Activated B cell treated with CpG ODN at 0.5 μM for 24 hours (primary cell): ENCODE measurements at places on chromosomes 6 and 20. TPM values are rescaled to one million over a fixed set of nuclear protein-coding genes. Genes with fewer than 3 reads are reported as not detected.
A peak's percentile ranks its signal among the peaks of the same experiment; 100 is the strongest.

MBOAT1 gene
- total RNA-seq = 3.5 and 3.7 TPM in 2 replicates

TENT5A gene
- total RNA-seq = 7.5 and 9.4 TPM in 2 replicates

ATP9A gene
- 0.07 TPM in 2 replicates for total RNA-seq

BPI gene
- total RNA-seq = not detected in 2 replicates

SLCO4A1 gene
- 27.8 and 38.9 TPM in 2 replicates for total RNA-seq

DNA sequence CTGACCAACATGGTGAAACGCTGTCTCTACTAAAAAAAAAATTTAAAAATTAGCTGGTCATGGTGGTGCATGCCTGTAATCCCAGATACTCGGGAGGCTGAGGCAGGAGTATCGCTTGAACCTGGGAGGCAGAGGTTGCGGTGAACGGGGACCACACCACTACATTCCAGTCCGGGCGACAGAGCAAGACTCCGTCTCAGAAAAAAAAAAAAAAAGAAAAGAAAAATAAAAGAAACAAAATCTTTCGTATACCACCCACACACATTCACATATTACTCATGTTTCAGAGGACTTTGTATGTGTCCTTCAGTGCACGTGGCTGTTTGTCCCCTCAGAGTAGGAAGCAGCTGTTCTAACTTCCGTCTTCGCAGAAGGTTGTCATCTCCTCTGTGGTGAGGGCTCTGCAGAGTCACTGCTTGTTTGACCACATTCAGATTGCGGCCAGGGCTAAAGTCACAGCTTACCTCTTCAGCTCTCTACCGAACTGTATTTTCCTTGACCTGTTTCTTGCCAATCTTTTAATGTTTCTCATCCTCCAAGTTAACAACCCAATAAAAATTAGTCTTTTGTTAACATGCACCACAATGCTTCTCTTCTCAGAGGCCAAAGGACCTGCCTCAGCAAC, 36.6 kb upstream of the HIVEP1 start:
- no peak for DNase-seq

GRCh38 chr6:1181939-1182605, 129.8 kb upstream of the FOXQ1 start:
- no peak for DNase-seq

- no peak for DNase-seq
Measured at GRCh38 chr6:155237613-155238012, 26.2 kb upstream of the CLDN20 start.

- DNase-seq = no peak
Measured at GRCh38 chr6:165618241-165618640, 44.8 kb downstream of the PDE10A start.

DNA sequence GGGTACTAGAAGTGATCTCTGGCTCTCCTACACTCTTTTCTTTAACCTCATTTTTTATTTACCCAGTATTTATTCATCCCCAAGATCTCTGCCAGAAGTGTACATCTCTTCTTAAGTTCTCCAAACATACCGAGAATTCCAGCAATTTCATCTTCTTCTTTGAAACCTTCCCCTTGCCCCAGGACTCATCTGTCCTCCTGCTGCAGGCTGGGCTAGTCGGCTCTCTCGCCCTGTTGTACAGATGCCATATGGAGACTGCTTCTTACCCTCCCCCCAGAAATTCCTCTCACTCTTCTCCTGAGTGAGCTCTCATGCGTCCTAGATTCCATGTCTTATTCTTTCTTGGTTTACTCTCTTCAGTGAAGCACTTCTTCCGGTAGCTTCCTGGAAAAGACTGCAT, 21.9 kb upstream of the PNRC1 start:
- no peak for DNase-seq

- no peak for DNase-seq
Measured at GRCh38 chr6:168126566-168127383, 47.8 kb upstream of the FRMD1 start.

DNA sequence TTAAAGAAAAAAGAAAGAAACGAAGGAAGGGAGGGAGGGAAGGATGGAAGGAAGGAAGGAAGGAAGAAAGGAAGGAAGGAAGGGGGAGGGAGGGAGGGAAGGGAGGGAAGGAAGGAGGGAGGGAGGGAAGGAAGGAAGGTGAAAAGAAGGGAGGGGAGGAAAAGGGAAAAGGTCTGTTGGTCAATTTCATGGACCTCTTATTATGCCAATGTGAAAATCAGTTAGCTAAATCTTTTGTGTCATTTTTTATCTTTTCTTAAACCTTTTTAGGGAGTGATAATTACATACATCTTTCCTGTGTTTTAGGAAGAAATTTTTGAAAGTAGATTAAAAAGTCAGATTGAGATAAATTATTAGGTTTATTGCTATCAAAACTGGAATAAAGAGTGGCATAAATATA, 670.2 kb upstream of the CITED2 start:
- no peak for DNase-seq

- DNase-seq = no peak
Measured at GRCh38 chr6:148513145-148514071, 170.8 kb downstream of the SASH1 start.

DNA sequence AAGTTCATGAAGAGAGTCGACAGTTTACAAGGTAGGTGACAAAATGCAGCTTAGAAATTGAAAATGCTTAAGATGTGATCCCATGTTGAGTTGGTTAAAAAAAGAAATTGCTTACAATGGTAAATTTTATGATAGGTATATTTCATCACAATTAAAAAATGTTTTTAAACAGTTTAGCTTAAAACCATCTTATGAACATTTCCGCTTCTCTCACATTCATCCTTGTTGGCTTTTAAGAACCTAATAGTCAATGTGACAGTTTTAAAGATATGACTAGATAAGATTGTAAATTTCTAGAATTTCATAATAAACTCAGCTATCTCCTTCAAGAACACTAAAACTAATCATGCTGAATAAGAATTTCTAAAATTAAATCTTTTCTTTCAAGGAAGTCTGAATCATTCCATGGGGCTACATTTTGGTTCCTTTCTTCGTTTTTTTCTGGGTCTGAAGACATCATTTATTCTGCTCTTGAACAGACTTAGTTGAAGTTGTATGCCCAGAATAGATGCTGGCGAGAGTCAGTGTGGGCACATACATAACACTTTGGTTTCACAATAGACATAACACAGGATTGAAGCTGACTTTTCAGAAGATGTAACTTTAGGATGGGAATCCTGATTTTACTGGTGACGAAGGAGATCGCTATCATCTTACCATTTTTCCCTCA, 35.9 kb upstream of the LTV1 start:
- no peak for DNase-seq

- DNase-seq = peak; percentile 46
Measured at GRCh38 chr6:31680226-31681134, at the start of gene LY6G5C. LY6G5C (minus strand) TSS chr6:31681067; CDS start chr6:31680373, 694 bp downstream.

- DNase-seq = no peak
Measured at GRCh38 chr6:66926060-66926459, 1219.0 kb upstream of the EYS start.

- no peak for DNase-seq
Measured at GRCh38 chr6:131134980-131135243, 355 bp upstream of the AKAP7 start.

DNA sequence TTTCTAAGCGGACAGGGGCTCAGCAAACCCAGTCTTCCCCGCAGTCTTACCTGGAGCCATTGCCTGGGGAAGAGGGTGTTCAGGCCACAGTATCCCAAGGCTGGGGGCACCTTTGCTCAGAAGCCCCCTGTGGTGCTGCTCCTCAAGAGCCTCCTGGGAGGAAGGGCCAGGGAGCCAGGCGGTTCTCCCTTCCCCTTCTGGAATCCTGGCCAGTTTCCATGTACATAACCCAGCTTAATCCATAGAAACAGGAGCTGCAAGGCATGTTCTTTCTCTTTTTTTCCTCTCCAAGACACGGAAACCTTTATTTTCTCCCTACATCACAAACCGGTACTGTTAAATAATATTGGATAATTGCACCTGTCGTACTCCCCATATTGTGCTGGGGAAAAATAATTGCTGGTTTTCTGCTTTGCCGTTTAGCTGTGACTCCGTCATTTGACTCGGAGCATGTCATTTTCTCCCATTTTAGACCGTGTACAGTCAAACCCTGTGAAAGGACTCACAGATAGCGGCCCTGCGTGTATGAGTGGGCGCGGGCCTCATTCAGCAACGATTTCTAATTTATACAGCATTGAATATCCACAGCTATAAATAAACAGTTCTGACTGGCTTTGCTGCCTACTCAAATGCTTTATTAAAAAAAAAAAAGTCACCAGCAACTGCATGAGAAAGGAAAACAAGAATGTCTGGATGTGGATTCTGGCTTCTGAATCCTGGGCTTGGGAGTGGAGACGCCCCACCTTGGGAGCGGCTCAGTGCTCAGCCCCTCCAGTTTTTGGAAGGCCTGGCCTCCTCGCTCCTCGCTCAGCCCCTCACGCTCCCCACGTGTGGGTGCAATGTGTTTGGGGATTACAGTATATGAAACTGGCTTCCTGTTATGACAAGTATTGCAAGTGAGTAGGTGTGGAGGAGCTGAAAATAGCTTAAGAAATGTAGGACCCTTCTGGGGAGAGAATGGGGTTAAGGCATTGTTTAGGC, 67.3 kb downstream of the ADTRP start:
- no peak for DNase-seq

DNA sequence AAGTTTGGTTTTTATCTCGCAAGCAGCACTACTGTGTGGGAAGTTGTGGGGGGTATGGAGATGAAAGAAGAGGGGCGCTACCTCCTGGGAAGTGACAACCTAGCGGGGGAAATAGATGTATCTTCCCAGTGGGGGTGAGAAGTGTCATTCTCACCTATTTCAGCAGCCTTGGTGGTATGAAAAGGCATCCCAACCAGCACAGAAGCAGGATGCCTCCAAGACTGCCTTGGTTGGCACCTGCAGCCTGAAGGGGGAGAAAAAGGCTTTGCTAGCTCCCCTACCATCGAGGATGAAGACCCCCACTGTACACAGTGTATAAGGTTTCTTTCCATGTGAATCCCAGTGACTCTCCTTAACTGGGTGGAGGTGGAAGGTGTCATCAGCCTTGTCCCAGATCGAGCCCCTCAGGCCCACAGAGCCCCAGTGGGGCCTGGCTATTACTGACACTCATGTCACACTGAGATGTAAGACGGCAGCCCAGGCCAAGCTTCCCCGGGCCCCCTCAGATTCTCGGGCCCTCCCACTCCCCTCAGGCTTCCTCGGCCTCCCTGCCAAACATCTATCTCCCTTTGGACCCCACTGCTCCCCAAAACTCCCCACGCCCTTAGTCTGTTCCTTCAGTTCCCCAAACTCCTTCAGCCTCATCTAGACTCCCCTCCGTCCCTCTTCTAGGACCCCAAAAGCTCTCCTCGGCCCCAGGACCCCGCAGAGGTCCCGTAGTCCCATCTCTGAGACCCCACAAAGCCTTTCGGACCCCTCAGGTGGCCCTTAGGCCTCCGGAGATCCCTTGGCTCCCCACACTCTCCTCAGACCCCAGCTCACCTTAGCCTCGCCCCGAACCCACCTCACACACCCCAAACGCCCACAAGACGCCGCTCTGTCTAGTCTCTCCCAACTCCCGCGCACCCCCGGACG, 688 bp downstream of the COMMD7 start:
- peak; percentile 21 for DNase-seq

GRCh38 chr20:41370176-41370575, 3.6 kb upstream of the EMILIN3 start:
- no peak for DNase-seq

DNA sequence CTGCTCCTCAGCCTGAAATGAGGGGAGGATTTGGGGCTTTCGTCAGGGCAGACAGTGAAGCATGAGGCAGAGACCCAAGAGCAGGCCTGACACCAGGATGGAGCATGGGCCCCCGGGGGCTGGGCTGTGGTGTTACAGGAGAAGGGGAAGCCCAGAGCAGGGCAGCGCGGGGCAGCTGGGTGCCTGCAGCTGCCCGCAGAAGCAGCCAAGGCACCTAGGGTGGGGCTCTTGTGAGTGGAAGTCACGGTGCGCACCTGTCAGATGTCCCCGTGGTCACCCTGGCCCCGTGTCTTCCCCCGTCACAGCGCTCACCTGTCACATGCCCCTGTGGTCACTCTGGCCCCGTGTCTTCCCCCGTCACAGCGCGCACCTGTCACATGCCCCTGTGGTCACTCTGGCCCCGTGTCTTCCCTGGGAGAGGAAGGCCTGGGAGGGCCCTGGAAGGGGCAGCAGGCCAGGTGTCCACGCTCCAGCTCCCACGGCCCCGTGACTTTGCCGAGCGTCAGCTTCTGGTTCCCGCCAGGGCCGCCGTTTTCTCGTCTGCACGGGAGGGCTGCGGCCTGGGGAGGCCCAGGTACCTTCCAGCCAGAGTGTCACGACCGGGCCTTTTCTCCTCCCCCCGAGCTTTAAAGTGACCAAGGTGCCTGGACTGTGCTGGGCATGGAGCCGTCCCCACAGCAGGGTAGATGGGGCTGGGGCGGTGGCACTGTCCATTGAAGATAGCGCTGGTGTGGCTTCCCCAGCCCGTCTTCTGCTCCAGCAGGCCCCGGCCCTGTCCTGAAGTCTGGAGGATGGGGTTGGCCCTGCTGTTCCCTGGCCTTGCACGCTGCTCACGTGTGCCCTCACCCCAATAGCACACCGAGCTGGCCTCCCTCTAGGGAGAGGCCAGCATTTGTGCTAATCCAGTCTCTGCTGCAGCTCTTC, 9.4 kb downstream of the ARFGAP1 start:
- DNase-seq = no peak

DNA sequence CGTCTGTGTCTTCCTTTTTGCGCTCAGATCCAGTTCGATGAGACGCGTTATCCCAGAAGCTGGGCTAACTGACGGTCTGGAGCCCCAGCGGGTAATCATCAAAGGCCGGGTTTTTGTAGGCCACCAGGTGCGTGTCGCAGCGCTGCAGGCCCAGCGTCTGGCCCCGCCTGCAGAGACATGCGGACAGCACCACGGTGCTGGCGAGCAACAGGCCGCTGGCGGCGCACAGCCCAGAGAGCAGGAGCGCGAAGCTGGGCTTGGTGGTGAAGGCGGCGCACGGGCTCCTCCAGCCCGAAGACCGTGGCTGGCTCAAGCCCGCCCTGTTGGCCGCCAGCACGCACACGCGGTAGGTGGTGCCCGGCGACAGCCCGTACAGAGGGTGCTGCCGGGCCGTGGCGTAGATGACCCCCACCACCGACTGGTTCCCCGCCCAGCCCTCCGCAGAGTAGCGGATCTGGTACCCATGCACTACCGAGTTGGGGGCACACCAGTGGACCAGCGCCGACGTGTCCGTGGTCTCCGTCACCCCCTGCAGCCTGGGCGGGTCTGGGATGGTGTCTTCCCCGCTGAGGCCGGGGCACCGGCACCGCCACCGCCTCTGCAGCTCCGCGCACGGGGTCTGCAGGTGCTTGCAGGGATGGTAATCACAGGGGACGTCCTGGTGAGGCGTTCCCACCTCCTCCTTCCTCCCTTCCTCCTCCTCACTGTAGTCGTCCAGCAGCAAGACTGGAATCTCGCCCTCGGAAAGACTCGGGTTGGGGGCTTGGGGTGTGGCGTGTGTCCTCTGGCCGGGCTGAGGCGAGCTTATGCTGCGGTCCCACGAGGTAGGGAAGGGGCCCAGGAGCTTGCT, 12.7 kb downstream of the LRRN4 start:
- DNase-seq = no peak

DNA sequence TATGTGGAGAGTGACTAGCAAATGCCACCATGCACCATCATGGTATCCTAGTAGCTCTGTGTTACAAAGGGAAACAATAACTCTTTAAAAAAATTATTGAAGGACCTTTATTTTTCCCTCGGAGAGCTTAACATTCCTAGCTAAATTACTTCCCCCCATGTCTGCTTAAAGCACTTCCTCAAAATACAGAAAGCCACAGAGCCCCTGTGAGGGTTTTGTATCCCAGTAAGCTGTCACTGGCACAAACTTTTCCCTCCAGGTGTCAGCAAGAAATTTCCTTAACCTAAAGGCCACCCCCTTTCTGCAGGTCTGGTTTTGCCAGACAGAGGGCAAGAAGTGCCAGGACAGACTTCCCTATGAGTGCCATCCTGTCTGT, 340.0 kb upstream of the PRDM1 start:
- no peak for DNase-seq

- DNase-seq = no peak
Measured at GRCh38 chr20:62370807-62371587, 3.9 kb upstream of the LAMA5 start.
